CD4-positive, alpha-beta T cell treated with Interleukin-6 at 100 ng/mL for 8 hours (primary cell): ENCODE measurements at places on chromosomes 2 and 18.

DNA sequence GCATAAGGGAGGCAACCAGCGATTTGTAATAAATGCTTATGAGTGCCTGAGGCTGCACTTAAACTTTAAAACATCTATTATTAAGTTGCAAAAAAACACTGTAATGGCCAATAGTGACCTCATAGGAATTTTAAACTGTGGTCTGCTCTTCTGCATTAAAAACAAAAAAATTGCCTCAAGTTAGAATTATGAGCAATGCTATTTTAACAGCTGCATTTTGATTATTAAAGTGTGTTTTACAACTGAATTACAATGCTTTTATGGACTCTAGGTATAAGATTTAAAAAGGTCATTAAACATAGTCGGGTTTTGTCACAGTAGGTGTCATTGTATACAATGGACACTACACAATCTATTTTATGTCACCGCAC, 528.7 kb upstream of the FANCL start:
- DNase-seq, result no peak

DNA sequence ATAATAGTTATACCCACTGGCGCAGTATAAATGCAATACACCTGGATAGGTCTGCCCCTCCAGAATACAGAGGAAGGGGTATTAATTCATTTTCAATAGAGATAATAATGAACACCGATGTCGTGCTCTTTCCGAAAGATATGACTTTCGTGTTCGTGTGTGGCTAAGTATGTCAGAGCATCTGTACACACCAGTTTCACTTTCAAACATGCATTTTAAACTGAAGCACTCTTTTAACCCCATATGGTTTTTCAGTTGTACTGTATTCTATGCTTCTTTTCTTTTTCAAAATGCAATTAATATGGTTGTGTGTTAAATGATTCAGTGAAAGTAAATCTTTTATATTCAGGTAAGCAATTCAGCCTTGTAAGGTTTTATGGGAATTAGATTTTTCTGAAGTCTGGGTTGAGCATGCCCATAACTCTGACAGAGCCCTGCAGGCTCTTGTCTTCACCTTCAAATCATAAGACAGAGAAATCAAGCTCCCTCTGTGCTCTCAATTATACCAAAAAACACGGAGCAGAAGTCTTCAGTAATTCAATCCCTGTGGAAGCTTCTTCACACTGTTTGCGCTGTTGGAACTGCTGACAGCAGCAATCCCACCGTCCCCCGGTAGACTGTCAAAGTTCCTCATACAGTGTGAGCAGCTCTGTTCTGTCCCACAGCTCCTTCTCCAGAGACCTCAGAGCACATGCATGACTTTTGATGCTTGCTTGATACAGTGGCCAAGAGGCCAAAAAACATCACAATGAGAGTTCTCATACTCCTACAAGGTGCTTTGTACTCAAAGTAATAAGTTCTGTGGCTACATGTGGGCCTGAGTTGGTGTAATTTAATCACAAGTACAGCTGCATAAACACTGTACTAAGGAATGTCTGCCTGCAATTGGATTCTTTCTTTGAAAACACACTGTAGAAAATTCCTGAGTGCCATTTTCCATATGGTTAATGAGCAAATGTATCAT, 186.8 kb downstream of the ZNF521 start:
- no peak for DNase-seq

DNA sequence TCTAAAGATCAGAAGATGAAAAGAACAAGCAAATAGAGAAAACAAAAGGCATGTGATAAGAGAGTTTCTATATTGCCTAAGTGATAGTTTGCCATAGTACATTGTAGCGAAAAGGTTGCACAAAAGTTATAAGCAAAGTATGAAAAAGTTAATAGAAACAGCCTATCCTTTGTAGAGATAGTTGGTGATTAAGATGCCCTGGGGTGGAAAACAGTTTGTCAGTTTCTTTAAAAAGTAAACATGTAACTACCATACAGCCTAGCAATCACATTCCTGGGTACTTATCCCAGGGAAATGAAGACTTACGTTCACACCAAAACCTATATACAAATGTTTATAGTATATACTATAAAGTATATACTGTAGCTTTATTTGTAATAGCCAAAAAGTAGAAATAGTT, 16.9 kb upstream of the DAPL1 start:
- no peak for DNase-seq

DNA sequence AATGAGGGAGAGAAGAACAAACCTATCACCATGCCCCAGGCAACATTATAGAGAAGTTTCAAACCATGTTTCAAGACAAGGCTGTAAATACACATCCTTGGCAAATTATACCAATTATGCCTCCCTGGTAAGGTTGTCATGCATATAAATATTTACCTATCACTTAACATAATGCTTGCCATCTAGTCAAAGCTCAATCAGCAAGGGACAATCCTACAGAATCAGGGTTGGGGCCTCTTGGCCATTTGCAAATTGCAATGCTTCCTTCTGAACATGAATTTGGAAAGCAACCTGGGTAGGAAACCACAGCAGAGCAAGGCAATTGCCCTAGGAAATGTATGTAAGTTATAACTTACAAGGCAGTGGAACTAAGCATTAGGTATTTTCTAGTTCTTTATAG, 907.2 kb upstream of the CDH2 start:
- DNase-seq, result no peak

DNA sequence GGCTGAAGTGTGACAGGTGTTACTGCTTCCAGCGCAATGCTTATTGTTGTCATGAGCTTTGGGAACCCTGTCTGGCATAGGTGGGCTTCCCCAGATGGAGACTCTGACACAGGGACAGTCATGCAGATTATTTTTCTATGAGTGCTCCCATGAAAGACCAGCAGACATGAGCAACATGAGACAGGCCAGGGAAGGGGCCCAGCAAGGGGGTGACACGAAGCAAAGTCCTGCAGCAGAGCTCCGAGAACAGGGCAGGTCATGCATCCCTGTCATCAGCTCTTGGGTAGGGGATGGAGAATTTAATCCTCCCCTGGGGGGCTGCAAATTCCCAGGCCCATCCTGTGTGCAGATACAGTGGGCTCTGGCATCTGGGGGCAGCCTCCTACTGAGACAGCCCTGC, 77.4 kb downstream of the CTAGE1 start:
- DNase-seq, result no peak

DNA sequence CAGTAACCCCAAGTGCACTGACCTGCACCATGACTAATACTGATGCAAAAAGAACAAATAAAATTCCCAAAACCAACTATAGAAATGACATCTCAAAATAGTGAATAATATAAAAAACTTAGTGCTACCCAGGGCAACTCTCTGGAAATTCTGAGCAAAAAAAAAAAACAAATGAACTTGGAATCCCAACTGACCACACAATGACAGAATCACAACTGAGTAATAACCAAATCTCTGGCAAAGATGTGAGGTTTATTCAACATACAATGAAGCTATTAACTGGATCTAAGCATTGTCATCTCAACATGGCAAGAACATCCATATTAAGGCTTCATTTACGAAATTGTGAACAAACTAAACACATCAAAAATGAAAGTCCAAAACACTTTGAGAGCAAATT, 22.7 kb downstream of the EXOC6B start:
- DNase-seq, result no peak

- DNase-seq, result no peak
These were observed 189.2 kb downstream of the NCKAP5 start for GRCh38 chr2:133378928-133379549.

GRCh38 chr2:25340181-25340921, 1.4 kb downstream of the DNMT3A start:
- DNase-seq, result no peak

DNA sequence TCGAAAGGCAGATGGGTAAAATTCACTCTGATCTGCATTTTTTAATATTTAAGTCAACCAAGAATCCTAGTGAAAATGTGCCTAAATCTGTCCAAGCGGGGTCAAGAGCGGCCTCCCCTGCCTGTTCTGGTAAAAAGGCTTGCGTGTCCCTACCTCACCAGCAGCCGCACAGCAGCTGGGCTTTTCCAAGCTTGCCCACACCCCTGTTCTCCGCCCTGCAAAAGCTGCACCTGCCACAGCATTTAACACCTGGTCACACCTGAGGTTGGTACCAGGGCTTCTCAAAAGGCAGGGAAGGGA, 25.8 kb upstream of the TMEM182 start:
- DNase-seq, result peak; percentile 3

DNA sequence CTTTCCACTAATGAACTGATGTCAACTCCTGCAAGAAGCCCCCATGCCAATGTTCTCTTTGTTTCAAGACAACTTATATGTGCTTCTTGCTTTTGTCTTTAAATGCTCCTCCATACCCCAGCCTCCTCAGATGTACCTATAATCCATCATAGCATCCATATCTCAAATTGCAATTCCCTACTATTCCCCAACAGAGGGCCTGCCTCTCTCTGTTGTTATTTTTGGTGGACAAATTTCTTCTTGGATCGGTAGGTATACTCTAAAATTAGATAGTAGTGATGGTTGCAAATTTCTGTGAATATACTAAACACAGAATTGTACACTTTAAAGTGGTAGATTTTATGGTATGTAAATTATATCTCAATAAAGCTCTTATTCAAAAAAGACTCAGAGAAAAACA, 820.1 kb downstream of the METTL4 start:
- no peak for DNase-seq

GRCh38 chr2:182694189-182694588, 21.9 kb upstream of the DNAJC10 start:
- DNase-seq, result no peak

- no peak for DNase-seq
These were observed 385.0 kb upstream of the FAM98A start for GRCh38 chr2:33984131-33984530.

GRCh38 chr18:58017267-58017666, 26.8 kb upstream of the NEDD4L start:
- no peak for DNase-seq

DNA sequence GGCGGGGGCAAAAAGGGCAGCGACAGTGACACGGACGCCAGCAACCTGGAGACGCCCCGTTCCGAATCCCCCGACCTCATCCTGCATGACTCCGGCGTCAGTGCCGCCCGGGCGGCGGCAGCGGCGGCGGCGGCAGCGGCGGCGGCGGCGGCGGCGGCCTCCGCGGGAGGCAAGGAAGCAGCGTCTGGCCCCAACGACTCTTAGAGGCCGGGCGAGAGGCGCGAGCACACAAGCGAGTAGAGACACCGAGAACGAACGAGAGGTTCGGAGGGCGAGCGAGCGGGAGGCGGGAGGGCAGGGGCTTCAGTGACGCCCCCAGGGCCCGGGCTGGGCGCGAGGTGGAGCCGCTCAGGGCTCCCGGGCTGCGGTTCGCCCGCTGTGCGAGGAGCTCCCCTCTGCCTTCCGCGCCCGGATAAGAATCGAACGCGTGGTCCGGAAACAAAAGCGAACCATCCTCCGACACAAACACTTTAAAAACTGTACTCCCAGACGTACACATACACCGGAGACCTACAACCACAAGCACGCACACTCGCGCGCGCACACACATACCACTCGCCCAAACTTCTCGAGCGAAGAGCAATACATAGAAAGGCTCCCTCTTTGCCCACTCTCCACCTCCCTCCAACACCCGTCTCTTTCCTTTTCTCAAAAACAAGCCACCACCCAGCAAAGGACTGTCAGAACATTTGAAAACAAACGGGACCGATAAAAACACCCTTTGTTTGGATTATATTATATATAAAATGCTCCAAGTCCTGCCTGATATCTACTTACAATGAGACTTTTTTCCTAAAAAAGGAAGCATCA, 2.8 kb downstream of the SP9 start:
- DNase-seq, result no peak

DNA sequence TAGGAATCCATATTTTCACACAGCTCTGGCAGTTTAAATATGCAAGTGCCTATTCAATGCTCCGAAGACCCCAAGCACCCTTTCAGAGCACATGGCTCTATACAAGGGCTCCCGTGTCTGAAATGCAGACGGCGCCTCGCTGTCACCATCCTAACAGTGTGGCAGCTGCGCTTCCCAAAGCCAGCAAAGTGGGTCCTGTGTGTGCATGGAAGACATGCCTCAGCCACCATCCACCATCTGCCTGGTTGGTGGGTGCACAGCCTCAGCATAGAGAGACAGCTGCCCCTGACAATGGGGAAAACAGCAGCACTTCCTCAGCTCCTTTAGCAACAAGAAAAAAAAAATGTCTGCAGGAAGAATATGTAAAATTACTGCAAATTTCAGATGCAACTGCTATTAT, 218.1 kb downstream of the SP3 start:
- DNase-seq, result no peak

- DNase-seq, result no peak
These were observed 296.3 kb downstream of the DYSF start for GRCh38 chr2:71749671-71750101.

DNA sequence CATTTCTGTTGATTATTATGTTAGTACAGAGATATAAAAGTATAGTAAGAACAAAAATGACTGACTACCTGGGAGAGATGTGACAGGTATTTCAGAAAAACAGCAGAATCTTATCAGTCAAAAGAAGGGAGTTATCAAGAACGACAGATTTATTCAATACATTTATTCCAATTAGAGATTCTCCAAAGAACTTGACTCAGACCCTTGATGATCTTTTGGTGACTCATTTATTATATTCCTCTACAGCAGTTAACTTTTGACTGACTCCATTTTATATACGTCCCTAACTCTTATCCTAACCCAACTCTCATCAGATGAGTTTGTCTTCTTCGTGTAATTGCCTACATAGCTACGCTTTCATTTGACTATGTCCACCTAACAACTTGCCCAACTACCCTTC, 91.1 kb downstream of the C2orf74 start:
- DNase-seq, result no peak

DNA sequence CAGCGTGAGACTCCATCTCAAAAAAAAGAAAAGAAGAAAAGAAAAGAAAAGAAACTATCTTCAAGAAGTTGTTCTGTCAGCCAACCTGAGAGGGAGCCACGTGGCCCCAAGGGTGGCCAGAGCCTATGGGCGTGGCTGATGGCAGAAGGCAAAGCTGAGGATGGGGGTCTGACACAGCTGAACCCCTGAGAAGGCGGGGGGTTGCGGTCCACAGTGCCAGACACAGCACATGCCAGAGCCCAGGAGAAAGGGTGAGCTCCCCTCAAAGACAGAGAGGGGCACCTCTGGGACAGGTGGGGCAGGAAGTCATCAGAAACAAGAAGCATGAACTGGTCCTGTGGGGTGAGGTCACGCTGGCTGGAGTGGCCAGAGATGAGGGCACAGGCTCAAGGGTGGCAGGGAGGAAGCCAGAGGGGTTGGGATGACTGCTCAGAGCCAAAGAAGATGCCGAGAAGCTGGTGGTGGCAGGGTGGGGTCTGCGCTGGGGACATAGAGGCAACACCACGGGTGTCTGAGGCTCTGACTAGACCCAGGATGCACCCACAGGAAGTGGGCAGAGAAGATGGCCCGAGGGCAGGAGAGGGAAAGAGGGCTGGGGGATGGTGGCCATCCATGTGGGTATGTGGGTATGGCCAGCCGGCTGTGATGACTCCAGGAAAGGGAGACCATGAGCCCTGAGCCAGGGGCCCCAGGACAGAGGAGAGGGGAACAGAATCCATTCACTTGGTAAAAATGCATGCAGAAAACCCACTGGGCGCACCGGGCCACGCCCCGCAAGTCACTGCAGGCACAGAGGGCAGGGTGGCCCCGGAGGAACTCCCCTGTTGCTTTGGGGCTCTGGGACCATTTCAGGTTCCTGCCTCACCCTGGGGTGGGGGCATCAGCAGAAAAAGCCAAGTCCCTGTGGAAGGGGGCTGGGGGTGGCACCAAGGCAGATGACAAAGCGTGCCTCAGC, 8.4 kb downstream of the KIF1A start:
- no peak for DNase-seq

- no peak for DNase-seq
These were observed 437.9 kb upstream of the UBE2E3 start for GRCh38 chr2:180542511-180542910.
